ENCODE measurements at places on chromosomes 2 and 18.
A peak's percentile ranks its signal among the peaks of the same experiment; 100 is the strongest.

DNA sequence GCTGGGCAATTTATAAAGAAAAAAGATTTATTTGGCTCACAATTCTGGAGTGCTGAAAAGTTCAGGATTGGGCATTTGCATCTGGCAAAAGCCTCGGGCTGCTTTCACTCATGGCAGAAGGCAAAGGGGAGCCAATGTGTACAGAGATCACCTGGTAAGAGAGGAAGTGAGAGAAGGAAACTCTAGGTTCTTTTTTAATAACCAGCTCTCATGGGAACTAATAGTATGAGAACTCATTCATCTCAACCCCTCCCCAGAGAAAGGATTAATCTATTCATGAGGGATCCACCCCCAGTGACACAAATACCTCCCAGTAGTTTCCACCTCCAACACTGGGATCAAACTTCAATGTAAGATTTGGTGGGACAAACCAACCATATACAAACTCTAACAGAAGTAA lies 129.0 kb downstream of the EVA1A start:
- DNase-seq = no peak

- DNase-seq = no peak
Measured at GRCh38 chr2:1618974-1619373, 125.3 kb downstream of the PXDN start.

- DNase-seq = no peak
Measured at GRCh38 chr2:118794546-118794945, 52.9 kb downstream of the EN1 start.

- DNase-seq = peak; percentile 65
Measured at GRCh38 chr2:102520009-102520408, 47.0 kb downstream of the SLC9A4 start.

DNA sequence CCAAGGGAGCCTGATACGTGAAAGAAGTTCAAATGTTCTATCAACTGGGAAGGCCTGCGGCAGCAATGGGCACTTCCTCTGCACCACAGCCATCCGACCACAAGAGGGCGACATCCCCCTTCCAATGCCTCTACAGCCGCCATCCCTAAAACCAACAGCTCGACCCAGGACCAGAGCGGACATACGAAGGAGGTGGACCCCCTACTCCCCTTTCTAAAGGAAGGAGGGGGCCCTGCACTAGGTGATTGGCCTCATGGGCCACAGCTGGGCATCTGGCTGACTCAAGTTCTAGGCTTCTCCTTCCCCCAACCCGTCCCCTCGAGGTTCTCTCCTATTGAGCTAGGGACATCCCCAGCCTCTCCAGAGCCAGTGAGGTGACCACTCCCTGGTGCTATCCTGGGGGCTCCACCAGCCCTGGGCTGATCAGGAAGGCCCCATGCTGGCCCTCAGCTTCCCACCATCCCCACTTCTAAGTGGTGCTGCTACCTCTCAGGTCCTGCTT lies 217.2 kb downstream of the TNS1 start:
- DNase-seq = peak; percentile 81
